ENCODE measurements at places on chromosomes 1 and 21.

- no peak for DNase-seq
Observed at GRCh38 chr1:25620701-25621350, 4.2 kb downstream of the MAN1C1 start.

DNA sequence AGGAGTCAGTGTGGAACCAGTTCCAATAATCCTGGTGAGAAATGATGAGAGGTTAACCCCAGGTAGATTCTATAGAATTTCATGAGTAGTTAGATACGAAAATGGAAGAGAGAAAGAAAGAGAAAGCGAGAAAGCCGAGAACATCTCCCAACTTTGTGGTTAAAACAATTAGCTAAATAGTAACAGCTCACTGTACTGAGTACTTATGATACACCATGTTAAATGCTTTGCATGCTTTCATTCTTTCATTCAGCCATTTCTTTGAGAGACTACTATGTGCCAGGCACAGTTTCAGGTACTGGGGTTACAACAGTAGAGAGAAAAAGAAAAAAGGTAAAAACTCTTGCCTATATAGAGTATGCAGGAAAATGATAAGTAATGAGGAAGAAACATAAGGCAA lies 109.7 kb upstream of the SYT6 start:
- DNase-seq, result no peak

DNA sequence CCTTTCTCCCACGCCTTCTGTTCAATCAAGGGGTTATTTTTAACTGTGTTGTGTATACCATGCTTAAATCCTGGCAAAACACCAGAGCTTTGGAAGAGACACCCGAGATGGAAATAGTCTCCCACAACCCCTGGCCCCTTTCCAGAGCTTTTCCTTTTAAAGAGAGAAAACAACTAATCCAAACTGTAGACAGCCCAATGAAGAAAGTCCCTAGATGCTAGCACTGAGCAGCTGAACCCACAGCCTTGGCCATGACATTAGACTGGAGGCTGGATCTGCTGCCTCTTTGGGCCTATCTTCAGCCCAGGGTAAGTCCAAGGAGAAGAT lies 64.9 kb upstream of the ARTN start:
- no peak for DNase-seq

GRCh38 chr1:211578640-211579439 lies at the start of gene SLC30A1:
Gene SLC30A1, minus strand, starts transcription at chr1:211579161. Its CDS starts 549 bp downstream, at chr1:211578612.
- peak; percentile 100 for DNase-seq

DNA sequence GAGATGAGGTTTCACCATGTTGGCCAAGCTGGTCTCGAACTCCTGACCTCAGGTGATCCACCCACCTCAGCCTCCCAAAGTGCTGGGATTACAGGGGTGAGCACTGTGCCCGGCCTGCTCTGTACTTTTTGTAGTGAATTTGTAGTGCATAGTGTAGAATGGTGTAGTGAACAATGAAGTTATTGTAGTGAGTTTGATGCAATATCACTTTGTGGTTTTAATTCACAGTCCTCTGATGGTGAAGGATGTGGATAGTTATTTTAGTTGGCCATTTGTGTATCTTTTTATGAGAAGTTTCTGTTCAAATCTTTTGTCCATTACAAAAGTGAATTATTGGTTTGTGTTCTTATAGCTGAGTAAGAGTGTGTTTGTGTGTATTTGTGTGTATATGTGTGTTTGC lies 57.6 kb downstream of the PDE4B start:
- no peak for DNase-seq

DNA sequence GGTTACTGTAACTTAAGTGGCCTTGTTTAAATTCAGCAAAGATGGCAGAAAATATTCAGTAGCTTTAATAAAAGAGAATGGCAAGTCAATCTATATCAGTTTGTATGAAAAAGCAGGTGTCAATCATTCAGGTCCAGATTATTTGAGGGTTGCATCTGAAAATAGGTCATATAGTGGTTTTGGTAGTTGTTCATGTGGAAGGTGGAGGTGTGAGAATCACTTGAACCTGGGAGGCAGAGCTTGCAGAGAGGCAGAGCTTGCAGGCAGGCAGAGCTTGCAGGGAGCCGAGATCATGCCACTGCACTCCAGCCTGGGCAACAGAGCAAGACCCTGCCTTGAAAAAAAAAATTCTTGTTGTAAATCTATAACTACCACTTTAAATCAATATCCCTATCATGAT lies 88.6 kb downstream of the ZSWIM5 start:
- DNase-seq, result no peak

DNA sequence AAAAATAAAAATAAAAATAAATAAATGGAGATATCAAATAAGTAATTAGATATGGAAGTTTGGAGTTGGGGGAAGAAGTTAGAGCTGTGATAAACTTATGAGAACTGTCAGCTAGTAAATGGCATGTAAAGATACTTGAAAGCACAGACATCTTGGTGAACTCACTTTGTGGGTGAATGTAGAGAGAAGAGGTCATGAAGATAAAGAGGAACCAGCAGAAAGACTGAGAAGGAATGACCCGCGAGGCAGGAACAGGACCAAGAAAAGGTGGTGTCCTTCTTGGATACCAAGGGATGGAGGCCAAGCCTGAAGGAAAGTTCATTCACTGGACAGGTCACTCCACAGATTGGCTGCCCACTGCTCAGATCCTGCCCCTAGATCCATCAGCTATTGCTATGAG lies 4.7 kb upstream of the CAPZB start:
- DNase-seq, result no peak

- DNase-seq, result no peak
Observed at GRCh38 chr21:36065497-36066036, 4.3 kb upstream of the CBR1 start.

DNA sequence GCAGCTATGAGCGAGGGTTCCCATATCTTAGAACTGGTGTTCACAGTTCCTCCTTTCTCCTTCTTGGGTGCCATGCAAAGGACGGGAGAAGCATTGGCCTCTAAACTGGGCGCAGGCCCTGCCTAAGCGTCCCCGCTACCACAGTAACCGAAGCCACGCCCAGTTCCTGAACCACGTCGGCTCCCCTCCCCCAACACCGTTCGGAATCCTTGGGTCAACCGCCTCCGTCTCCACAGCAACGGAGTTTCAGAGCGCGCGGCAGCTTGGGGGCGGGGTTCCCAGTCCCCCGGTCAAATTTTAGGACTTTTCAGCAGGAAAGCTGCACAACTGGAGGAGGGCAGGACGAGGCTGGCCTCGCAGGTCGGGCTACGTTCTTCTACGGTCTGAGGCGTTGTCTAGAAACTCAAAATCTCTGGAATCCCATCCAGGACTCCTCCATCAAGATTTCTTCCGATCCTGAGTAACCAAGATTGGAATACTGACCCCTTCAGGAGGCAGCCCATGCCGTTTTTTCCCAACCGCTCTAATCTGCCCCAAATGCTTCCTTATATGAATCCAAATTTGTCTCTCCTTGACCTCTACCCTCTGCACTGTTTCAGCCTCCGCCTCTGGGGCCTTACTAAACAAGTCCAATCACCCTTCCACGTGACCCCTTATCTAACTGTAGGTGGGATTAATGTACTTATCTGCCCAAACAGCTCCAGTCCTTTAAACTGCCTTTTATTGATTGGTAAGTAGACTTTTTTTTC lies at the start of gene SPAG17:
SPAG17 (minus strand) TSS at position 145 of the 749 bp plus-strand sequence; CDS start at position 74, 71 bp downstream.
- no peak for DNase-seq

- DNase-seq, result no peak
Observed at GRCh38 chr1:233463333-233463732, 135.8 kb downstream of the MAP3K21 start.

All from activated CD4-positive, alpha-beta T cell treated with anti-CD3 and anti-CD28 coated beads for 24 hours (primary cell).